ENCODE measurements at places on chromosomes 2 and 18. TPM values are rescaled to one million over a fixed set of nuclear protein-coding genes. Genes with fewer than 3 reads are reported as not detected.

KCNJ3 gene
- total RNA-seq, result not detected

HDLBP gene
- 356 TPM for total RNA-seq

PTPN4 gene
- total RNA-seq, result 32.2 TPM

ZNF514 gene
- 11.5 TPM for total RNA-seq

SLC23A3 gene
- total RNA-seq, result 1.0 TPM

KCNIP3 gene
- 7.1 TPM for total RNA-seq

MC2R gene
- total RNA-seq, result not detected

SESTD1 gene
- 56.7 TPM for total RNA-seq

COQ10B gene
- total RNA-seq, result 47.7 TPM

EVX2 gene
- total RNA-seq, result not detected

ERICH2 gene
- total RNA-seq, result not detected

MGAT4A gene
- total RNA-seq, result 20.1 TPM

SERPINB12 gene
- not detected for total RNA-seq

C2orf78 gene
- not detected for total RNA-seq

EPC2 gene
- total RNA-seq, result 36.9 TPM

POTEF gene
- not detected for total RNA-seq

STAMBP gene
- total RNA-seq, result 18.6 TPM

CDKL4 gene
- not detected for total RNA-seq

RAD51AP2 gene
- not detected for total RNA-seq

ALLC gene
- total RNA-seq, result not detected

RABL2A gene
- 6.2 TPM for total RNA-seq

MC5R gene
- total RNA-seq, result not detected

TBC1D8 gene
- total RNA-seq, result 28.4 TPM

TMEM247 gene
- not detected for total RNA-seq

HNMT gene
- total RNA-seq, result 80.3 TPM

ARHGAP28 gene
- total RNA-seq, result 4.7 TPM

SLC30A3 gene
- not detected for total RNA-seq

Measured in omental fat pad (tissue), 4 donors.